CD8-positive, alpha-beta T cell (primary cell): ENCODE measurements at places on chromosomes 5 and 9.

- no peak for DNase-seq
Observed at GRCh38 chr5:154806176-154806575, 44.2 kb downstream of the FAXDC2 start.

DNA sequence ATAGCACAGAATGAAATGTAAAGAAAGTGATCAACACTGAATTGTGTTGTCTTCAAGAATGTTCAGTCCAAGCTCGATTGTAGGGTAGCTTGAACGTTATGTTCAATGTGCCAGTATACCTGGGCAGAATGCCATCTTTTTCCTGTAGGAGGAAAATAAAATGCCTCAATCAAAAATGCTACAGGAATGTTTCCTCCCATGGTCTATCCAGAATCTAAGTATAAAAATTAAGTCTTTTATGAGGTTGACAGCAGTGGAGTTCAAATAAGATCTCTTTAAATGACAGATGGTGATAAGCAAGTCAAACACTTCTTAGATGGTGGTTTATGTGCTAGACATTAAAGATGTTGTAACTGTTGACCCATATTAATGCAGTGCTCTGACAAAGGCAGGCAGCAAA, 488.6 kb downstream of the CSNK1G3 start:
- DNase-seq = no peak

DNA sequence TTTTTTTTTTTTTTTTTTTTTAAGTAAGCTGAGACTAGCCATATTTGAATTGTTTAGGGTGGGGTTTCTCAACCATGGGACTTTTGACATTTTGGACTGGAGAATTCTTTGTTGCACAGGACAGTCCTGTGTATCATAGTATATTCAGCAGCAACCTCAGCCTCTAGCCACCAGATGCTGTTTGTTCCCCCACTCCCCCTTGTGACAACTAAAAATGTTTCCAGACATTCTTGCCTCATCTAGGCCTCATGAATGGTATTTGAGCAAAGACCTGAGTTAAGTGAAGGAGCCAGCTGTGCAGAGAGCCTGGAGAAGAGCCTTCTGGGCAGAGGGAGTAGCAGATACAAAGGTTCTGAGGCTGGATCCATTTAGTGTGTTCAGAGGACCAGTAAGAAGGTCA, 155.9 kb downstream of the SGCD start:
- DNase-seq = no peak

DNA sequence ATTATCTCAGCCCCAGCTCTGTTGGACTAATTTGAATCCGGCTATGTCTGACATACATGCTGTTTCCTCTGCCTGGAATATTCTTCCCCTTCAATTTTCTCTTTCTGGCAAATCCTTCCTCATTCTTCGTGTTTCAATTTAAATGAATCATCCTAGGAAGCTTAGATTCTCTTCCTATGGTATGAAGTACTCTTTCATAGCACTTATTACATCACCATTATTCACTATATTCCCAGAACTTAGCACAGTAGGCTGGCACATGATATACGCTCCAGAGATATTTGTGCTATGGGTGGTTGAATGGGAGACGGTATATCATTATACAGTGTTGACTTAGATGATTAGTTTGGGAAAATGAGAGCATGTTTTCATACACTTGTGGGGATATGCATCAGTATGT, 91.0 kb upstream of the JAK2 start:
- no peak for DNase-seq

DNA sequence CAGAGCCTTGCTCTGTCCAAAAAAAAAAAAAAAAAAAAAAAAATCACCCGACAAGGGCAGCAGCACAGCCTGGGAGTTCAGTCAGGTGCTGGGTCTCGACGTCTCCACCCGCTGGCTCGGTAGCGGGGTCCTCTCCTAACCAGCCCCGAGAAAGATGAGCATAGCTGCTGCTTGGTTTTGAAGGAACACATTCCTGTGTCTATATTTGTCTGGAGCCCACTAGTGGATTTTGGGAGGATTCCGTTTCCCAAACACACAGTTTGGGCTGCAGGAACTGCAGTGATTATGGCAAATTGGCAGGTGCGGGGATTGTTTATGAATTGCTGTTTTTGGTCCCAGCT, 1.2 kb downstream of the OTULINL start:
- no peak for DNase-seq

- no peak for DNase-seq
Observed at GRCh38 chr5:136276946-136277345, 84.0 kb upstream of the SMIM32 start.

DNA sequence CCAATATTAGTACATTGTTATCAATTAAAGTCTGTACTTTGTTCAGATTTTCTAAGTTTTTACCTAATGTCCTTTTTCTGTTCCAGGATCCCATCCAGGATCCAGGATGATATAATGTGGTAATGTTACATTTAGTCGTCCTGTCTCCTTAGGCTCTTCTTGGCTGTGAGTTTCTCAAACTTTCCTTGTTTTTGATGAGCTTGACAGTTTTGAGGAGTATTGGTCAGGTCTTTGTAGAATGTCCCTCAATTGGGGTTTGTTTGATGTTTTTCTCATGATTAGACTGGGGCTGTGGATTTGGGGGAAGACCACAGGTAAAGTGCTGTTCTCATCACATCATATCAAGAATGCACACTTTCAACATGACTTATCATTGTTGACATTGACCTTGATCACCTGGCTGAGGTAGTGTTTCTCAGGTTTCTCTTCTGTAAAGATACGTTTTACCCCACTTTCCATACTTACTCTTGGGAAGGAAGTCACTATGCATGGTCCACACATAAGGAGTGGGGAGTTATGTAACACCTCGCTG, 9.6 kb downstream of the NDFIP1 start:
- no peak for DNase-seq

DNA sequence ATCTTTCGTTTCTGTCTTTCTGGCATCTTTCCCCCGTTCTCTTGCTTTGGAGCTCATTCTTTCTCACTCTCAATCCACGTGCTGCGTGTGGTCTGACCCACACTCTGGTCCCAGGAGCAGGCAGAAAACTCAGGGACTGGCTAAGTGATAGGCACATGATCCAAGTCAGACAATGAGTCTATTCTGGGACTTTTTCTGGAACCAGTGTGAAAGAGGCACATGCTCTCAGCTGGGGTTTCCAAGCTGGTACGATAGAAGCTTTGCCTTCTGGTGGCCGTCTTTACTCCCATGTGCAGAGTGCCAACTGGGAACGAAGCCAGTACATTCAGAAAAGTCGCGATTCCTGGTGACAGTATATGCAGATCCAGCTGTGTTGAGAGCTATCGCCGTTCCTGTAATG, 94.4 kb downstream of the PDZD2 start:
- DNase-seq = no peak

DNA sequence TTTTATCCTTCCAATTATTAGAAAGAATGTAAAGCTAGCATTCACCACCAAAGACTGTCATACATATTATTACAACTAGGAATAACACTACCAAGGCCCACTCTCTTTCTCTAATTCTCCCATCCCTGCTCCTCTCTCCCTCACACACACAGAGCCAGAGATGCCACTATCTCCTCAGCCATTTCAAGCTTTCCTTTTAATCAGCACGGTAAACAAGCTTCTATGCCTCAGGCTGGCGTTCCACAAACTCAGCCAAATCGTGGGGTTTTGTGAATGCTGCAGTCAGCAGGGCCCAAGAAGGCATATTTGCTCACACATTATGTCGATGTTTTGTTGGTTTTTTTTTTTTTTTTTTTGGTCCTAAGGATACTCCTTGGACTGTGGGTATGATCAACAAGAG, 979.9 kb upstream of the DMAC1 start:
- DNase-seq = no peak

GRCh38 chr5:91177639-91178038, 205.5 kb downstream of the ARRDC3 start:
- DNase-seq = no peak

DNA sequence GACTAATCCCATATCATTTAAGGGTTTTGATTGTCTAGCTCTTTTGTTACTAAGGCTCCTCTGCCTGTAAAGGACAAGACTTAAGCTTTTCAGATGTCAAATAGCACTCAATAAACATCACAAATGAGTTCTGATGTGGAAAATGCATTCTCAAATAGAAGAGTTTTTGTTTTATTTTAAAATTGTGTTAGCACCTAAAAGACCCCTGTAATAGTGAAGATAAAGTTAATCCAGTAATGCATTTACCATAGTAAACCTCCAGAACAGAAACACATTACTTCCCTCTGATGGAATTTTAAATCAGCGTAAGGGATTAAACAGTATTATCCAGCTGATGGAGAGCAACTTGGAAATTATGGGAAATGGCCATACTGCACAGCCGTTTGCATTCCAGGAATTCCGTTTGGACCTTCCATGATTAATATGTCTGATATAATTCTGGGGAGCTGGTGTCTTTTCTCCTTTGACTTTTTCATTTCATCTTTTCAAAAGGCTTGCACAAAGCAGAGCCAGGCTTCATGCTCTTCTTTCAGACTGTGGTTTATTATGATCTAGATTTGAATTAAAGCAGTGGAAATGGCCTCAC, 105.6 kb downstream of the PPP2R2B start:
- no peak for DNase-seq

DNA sequence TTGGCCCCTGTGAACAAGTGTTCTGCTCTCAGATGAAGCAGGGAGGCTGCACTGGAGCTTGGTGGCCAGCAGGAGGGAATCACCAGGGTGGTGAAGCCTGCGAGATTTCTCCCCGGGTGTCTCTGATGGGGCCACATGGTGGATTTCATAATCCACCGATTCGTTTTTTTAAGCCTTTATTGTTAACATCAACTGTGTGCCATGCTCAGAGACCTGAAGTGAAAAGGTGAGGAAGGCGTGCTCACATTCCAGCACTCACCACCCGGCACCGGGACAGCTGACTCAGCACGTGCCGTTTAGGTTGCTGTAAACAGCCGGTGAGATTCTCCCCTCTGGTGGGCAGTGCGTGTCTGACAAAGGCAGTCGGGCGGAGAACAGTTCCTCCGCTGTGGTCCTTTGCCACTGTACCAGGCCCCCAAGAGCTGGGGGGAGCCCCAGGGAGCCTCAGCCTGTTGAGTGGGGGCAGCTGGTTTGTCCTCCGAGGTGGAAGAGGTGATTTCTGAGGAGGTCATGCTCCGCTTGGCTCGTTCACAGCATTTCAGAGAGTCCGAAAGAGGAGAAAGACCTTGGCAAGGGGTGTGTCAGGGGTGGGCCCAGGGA, 12.7 kb upstream of the AHRR start:
- DNase-seq = no peak

- DNase-seq = no peak
Observed at GRCh38 chr9:106866243-106866642, 3.3 kb downstream of the ZNF462 start.

GRCh38 chr9:15271403-15271802, 35.6 kb downstream of the TTC39B start:
- peak; percentile 57 for DNase-seq

DNA sequence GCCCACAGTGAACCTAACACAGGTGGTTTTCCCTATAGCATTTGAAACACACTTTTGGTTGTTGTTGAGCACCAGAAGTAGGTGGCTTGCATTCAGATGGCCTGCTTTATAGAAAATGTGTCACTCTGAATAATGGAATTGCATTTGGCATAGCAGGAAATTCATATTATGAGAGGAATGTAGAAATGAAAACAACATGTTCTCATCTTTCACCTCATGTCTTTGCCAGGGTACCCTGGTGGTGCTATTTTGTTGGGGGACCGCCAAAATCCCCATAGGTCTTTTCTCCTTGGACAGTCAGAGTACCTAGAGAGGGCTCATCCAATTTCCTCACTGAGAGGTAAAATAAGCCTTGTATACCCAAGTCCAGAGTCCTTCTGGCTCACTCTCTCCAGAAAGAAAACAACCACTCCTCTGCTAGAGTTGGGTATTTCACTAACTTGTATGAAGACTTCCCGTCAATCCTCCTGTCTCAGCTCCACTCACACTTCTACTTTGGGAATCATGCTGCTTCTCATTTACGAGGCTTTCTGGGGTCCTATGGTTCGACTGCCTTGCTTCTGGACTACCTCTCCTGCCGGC, 67.4 kb downstream of the MRPS27 start:
- DNase-seq = no peak

DNA sequence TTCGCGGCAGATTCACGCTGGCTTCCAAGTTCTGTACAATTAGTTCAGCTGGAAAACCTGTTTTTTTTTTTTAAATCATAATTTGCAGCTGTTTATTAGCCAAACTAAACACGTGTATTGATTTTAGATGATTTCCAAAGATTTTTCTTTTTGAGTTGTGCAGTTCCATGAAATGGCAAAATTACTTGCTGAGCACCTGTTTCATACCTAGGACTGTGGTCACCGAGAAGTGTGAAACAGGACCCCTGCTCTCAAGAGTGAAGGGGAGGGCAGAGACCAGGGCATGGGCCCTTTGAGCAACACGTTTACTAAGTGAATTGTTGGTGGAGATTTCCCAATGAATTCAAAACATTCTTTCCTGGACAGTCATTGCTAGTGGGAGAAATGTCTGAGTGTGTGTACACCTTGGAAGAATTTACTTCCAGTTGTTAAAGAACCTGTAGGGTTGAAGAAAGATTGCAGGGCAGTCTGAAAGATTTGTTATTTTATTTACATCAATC, 688 bp downstream of the SNX24 start:
- DNase-seq = no peak

DNA sequence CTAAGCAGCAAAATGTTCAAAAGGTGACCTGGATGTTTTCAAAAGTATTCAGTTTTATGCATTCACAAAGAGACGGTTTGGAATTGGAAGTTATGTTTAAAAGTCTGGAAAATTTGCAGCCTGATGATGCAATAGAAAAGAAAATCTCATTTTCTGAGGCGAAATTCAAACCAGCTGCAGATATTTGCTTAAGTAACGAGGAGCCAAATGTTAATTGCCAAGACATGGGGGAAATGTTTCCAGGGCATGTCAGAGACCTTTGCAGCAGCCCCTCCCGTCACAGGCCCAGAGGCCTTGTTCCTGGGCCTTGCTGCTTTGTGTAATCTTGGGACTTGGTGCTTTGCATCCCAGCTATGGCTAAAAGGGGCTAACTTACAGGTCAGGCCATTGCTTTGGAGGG, 228.2 kb downstream of the MAN2A1 start:
- no peak for DNase-seq

DNA sequence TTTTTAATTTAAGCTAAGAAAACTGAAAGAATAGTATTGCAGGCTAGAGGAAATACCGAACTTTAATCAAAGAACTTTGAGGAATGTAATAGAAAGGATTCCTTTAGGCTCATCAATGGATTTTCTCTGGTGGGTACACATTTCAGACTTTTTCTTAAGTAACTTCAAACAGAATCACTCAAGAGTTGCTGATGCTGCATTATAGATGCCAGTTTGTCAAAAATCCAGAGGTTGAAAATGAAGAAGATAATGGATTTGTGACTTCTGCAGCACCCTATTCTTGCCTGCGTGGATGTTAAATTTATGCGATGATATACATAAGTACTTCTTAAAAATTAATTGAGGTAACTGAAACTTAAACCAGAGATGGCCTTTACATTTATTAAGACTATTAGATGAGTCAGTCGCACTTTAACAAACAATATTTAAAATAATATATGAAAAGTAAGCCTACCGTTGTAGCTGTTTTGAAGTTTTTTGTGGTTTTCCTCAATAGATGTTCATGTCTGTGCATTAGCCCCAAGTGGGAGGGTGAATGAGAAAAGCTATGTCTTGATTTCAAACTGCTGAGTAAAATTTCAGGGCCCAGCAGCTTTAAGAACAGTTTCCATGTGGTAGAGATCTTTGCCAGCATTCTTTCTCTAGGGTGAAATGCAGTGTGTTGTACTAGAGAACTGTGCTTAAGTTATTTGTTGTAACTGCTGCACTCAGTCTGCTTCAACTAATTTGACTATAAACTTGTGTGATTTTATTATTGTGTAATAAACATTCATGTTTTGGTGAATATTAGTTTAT, at the start of gene OGN:
Gene OGN (minus strand): TSS at position 537 of the 795 bp plus-strand sequence. CDS start 1,171 bp downstream, outside the sequence.
- DNase-seq = no peak
